Brain microvascular endothelial cell (primary cell): ENCODE measurements at places on chromosomes 2 and 18.

- no peak for DNase-seq
Measured at GRCh38 chr2:77831471-77831870, 309.3 kb upstream of the LRRTM4 start.

DNA sequence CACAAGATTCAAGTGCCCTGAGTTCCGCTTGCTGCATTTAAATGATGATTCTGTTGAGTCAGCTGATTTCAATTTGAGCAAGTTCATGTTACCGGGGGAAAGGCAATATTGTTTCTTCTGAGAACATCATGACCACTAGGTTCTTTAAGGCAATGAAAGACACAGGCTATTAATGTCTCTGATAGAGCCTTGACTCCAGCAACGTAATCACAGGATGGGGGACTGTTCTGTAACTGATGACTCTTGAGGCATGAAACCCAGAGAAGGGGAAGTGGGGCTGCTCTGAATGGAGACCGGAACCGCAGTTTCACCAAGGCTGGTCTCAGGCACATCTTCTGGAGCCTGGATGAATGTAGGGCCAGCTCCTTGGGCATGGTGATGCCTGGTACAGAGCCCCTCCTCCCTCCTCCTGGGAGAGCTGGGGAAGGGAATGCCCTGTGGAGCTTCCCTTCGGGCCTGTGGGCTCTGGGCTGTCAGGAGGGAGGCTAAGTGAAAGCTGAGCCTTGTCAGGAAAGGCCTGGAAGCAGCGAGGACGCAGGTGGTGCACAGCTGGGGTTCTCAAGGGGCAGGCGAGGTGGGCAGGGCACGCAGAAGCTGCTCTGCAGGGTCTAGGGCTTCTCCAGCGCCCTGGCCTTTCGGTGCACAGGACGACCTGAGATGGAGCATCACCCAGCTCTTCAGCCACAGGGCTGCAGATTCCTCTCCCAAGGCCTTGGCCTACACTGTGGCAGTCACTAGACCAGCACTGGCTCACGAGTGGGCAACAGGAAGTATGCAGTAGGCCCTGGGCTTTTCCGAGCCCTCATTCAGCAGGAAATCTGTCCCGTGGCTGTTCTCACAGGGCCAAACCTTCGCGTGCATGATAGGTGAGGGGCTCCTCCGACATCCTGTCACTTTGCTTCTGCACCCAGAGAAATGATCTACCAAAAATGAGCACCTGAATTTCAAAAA is 36.6 kb upstream of the PRLH start:
- DNase-seq = no peak

DNA sequence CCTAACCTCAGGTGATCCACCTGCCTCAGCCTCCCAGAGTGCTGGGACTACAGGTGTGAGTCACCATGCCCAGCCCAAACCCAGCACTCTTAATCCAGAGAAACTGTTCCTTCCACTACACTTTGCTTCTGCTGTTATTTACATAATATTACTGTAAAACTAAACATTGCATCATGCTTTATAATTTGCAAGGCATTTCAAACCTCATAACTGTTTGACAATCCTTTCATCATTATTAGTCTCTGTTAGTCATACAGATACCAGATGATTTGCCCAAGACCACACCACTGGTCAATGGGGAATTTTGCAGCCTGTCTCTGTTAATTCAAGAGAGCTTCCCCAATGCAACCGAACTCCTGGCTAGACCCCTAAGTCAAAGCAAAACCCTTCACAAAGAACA is 338.3 kb downstream of the ALK start:
- no peak for DNase-seq

GRCh38 chr2:151193576-151193975 is 68.1 kb downstream of the RBM43 start:
- no peak for DNase-seq

DNA sequence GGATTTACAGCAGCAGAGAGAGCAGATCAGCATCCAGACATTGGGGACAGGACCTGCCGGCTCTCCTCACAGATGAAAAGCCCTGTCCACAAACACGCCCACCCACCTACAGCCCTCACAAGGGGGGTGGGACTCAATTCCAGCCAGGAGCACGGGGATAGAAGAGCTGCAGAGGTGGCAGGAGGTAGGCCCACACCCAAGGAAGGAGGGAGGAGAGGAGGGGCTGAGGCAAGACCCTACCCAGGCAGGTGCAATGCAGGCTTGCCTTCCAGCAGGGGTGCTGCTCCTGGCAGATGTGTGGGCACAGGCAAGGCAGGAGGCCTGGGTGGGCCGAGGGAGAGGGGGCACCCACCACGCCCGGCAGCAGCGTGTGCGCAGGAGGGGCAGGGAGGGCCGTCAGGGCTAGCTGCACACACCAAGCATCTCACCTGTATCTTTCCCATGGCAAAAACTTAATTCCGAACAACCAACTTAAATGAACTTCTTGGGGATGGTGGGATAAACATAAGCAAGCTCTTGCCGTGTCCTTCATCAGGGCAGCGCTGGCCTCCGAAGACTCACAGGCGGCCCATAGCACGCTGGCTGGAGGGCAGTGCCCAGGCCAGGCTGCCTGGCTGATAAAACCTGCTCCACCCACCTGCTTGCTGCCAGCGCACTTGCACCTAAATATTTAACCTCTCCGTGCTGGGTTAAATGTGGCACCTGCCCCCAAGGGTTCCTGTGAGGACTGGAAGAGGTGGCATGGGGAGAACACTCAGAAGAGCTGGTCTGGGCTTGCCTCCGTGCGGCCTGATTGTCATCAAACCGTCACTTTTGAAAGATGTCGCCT is 219.5 kb downstream of the HDAC4 start:
- DNase-seq = no peak

- no peak for DNase-seq
Measured at GRCh38 chr2:36769106-36769505, 72.6 kb downstream of the VIT start.

DNA sequence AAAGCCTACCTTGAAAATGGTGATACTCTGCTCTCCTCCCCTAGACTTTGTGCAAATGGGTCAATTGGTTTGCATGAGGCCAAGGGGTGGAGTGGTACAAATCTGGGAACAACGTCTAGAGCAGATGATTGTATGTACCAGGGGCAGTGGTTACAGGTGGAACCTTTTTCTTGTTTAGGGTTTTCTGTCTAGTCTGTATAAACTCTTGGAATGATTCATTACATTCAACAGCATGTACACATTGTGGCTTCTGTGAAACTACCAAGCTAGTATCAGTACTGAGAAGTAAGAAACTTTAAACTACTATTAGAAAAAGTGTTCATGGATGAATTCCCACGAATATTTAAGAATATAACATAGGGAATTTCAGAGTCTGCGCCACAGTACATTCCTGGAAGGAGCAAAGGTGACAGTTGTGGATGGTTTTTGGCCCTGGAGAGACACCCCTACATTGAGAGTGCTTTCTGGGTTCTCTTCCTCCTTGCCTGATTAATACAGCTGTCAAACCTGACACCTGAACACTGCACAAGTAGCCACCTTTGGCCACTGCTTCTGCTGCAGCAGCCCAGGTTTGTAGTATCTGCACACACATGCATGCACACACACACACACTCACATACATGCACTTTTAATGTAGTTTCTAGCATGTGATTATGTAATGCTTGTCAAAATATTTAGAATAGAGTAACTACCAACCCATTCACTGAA is 30.0 kb downstream of the CFAP221 start:
- no peak for DNase-seq

DNA sequence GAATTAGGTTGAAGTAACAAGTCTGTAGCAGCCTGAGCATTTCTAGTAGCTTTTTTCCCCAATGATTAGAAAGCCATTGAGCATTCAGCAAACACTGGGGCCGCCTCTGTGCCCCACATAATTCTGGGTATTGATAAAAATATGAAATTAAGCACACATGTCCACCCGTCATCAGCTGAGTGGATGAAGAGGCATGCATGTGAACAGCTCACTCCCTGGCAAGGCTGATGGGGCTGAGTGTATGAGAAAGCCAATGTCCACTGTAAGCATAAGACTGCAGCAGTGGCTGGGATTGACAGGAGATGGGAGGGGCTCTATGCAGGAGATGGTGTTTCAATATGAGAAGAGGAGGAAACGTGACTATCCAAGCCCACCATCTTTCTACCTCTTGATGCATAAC is 124.4 kb upstream of the KLHL29 start:
- no peak for DNase-seq

DNA sequence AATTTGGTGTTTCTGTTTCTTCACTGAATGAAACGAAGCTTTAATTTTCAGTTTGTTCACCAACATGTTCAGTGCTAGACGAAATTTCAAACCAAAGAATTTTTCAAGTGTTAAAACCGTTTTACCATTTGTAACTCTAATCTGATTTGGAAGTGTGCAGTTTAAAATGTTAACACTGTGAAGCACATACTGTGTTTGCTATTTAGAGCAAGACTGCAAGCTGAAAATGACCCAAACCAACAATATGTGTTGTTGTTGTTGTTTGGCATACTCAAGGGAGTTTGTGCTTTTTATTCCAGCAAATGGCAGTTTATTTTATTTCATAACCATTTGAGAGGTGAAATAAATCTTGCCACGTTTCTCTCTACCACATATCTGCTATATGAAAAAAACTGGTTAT is 128.4 kb upstream of the CDH7 start:
- DNase-seq = no peak

GRCh38 chr18:21262244-21262643 is 20.2 kb downstream of the GREB1L start:
- DNase-seq = no peak

GRCh38 chr2:98374958-98375570 is 28.8 kb downstream of the CNGA3 start:
- DNase-seq = no peak

GRCh38 chr18:55549474-55550104 is 38.4 kb downstream of the TCF4 start:
- no peak for DNase-seq

GRCh38 chr2:481388-481787 is 193.5 kb upstream of the ALKAL2 start:
- no peak for DNase-seq

GRCh38 chr18:52046842-52047241 is 293.2 kb upstream of the DCC start:
- no peak for DNase-seq

GRCh38 chr2:85611705-85612587 is at the start of gene C2orf68:
TSS of gene C2orf68 (minus strand) at chr2:85612066. CDS start at chr2:85611984, 82 bp downstream.
- peak; percentile 76 for DNase-seq

- DNase-seq = no peak
Measured at GRCh38 chr2:118442046-118442445, 353.8 kb downstream of the INSIG2 start.

DNA sequence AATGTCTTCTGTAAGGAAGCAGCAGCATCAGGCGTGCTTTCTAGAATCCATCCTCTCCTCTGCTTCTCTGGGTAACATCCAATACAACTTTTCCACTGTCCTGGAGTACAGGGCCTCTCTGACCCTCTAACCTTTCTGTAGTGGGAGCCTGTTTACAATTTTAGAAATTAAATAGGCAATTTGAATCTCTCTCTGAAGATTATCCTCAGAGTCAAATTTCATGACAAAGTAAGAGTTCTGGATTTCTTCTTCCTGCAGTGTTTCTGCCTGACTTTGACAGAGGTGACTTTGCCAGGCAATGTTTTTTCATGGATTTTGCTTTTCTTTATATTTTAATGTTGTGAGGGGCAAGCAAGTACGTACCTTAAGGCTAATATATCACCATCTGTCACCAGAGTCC is 558.4 kb downstream of the PARD3B start:
- DNase-seq = no peak

GRCh38 chr18:22439447-22439846 is 21.7 kb upstream of the CTAGE1 start:
- DNase-seq = peak; percentile 27

GRCh38 chr2:226652369-226652768 is 147.3 kb downstream of the IRS1 start:
- peak; percentile 95 for DNase-seq
